ENCODE measurements at places on chromosomes 16 and 17.

DNA sequence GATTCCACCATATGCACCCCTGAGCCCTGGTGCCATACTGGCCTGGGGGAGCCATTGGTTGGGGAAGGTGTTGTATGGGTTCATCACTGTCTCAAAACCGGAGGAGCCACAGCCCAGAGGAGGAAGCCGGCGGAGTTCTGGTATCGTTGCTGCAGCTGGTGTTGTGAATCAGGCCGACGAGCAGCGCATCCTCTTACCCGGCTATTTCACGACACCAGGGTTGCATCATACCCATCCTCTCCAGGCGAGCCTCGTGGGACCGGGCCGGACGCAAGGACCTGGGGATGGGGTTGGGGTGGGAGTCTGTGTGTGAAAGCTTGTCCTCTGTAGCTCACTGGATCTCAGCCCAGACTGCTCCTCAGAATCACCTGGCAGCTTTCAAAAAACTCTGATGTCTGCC, 6.6 kb upstream of the SLC12A3 start:
- DNase-seq, result no peak

DNA sequence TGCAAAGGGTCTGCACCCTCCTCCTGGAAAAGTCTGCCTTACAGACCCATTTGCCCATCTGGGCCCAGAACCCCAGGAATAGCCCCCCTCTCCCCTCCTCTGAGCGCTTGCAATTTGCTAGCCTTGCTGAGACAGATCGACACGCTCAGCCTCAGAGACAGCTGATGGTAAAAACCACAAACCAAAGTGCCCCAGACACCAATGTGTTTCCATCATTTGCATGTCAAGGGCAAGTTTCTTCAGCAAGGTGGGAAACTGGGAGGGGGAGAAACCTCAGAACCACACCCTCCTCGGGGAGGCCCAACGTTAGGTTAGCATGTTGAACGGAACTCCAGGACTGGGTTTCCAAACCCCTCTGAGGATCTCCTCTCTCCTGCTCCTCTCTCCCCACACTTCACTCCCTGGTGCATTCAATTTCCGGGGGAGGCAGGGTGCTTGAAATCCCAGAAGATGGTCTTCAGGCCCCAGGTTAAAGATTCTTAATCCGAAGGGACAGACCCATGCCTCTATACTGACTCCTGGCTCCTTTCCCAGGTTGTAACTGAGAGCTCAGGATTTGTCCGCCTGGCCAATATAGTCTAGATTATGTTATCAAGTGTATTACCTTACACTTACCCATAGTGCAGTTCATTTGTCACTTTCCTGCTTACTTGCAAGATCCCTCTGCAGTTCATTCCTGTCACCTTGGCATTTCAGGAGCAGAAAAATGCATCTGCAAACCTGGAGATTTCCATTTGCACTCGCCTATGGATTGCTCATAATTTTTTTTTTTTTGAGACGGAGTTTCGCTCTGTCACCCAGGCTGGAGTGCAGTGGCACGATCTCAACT, 1.3 kb upstream of the CUEDC1 start:
- no peak for DNase-seq

GRCh38 chr16:53511403-53512280, 8.6 kb upstream of the AKTIP start:
- no peak for DNase-seq

- no peak for DNase-seq
Observed at GRCh38 chr16:86555704-86556075, 655 bp upstream of the MTHFSD start.

DNA sequence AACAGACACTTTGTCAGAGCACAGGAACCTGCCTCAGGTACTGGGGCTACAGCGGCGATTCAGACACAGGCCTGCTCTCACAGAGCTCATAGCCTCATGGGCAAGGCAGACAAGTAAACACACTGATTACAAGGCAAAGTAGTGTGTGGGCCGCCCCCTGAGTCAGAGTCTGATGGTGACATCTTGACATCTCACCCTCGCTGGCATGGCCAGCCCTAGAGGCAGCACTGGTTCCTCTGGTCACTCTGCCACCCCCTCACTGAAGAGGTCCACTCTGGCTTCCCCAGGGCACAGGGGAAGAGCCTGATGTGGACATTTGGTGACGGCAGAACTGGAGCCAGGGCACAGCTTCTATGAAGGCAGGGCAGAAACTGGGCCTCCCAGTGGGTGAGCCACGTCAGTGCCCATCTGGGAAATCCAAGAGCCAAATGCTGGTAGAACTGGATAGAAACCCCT, 32.9 kb upstream of the TOB1 start:
- no peak for DNase-seq

GRCh38 chr16:52069866-52070265, 477.1 kb downstream of the TOX3 start:
- no peak for DNase-seq

DNA sequence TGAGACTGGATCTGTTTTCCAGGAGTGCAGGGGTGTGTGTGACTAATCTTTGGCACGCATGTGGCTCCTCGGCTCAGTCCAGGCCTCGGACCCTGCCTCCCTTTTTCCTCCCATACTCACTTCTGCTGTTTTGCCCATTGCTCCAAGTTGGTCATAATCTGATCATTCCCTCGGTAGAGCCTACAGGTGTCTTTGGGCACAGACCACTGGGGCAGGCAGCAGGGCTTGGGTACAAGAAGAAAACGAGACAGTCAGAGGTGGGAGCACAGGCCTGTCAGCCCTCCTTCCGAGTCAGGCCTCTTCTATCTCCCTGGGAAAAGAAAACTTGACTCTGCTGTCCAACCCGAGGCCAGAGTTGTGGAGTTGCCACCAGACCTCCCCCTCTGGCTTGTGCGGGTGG, 29.8 kb downstream of the DHX38 start:
- DNase-seq, result no peak

DNA sequence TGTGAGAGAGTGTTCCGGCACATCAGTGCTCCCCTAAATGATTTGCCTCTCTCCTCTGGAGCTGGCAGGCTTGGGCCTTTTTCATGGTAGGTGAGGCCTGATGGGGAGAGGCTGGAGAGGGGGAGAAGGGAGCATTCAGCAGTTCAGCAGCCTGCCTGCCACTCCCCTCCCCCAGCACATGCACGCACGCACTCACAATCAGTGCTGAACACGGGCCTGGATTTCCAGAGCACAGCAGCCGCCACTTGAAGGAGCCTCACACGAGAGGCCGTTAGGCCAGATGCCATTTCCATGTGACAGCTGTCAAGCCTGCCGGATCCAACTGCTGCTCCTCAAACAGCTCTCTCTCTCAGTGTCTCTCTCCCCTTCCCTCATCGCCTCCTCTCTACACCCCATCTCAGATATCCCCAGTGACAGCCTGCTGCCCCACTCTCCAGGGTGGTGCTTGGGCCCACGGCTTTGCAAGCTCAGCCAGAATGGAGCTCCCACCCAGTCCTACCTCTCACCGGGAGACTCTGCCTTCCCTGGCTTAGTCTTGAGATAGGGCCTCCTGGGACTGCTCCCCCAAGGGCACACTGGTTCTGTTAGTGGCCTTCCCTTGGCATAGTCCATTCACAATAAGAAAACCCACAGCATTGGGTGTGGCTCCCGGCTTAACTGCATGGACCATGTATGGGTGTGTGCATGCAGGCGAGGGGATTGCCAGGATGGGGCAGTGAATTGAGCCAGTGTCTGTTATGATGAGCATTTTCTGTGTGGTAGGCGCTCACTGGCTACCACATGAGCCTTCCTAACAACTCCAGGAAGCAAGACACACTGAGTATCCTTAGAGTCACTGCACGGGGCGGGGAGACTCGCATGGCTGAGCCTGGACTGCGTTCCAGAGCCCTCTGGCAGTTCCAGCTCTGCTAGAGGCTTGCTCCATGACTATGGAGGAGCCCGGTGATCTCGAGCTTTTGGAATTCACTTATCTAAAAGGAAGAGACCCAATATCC, 226.2 kb downstream of the CCDC182 start:
- DNase-seq, result no peak

DNA sequence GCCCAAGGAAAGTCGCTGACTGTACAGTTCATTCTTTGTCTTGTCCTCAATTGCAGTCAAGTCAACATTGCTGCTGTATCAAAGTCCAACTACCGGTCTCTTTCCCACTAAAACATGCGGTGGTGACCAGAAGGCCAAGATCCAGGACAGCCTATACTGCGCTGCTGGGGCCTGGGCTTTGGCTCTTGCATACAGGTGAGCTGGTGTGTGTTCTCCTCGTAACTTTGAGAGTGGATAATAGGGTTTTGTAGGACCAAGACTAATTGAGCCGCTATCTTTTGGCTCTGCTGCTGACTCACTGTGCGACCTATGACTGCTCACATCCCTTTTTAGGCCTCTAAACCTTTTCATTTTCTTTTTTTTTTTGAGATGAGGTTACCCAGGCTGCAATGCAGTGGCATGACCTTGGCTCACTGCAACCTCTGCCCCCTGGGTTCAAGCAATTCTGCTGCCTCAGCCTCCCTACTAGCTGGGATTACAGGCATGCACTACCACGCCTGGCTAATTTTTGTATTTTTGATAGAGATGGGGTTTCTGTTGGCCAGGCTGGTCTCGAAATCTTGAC, 38.7 kb downstream of the PHKB start:
- no peak for DNase-seq

- no peak for DNase-seq
Observed at GRCh38 chr16:11310634-11310977, 29.5 kb upstream of the PRM1 start.
